ENCODE measurements at places on chromosomes 12 and 14. TPM values are rescaled to one million over a fixed set of nuclear protein-coding genes. Genes with fewer than 3 reads are reported as not detected.

GRCh38 chr14:72383865-72384264, 451.6 kb downstream of the RGS6 start:
- no peaks in the 10 kb centered on the region for H3K36me3 ChIP-seq
- H3K27me3 ChIP-seq = 0 out of 2 replicates have a peak, but pooled peaks cover 2% of the 10 kb centered on the region
- no peak overlapping the region for H3K27ac ChIP-seq
- H3K4me3 ChIP-seq = peak overlapping the region; percentile 85

- no peak overlapping the region for H3K4me3 ChIP-seq
- H3K36me3 ChIP-seq = no peaks in the 10 kb centered on the region
- no peaks in the 10 kb centered on the region for H3K27me3 ChIP-seq
- no peak for DNase-seq
- H3K4me1 ChIP-seq = peaks cover 23% of the 10 kb centered on the region
These were observed 24.7 kb downstream of the DDHD1 start for GRCh38 chr14:53128303-53129028.

DNA sequence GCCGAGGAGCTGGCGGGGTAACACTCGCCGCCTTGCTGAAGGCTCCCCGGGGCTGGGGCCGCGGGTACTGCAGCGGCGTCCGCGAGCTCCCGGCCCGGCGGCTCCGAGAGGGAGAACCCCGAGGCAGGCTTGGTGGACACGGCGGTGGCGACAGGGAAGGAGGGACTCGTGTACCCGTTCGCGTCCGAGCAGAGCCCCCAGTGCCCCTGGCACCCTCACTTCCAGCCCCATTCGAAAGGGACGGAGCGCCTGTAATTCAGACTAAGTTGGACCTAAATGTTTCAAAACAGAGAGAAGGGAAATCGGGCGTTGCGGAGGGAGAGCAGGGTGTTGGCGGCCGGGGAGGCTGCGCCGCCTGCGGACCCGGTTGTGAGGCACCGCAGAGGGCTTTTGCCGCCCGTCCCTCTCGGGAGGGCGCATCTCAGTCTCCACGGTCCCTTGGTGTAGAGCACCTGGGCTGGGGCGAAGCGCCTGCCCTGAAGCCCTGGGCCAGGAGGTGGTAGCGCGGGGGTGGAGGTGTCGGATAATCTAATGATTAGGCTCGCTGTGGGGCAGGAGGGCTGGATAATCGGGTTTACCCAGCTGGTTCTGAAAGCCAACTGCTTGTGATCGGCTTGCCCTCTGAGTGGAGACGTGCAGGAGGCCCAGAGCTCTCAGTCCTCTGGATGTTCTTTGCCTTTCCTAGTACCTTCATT, 771 bp downstream of the DAAM1 start:
- H3K36me3 ChIP-seq = no peaks in the 10 kb centered on the region
- peak overlapping the region; percentile 97 for H3K27ac ChIP-seq
- DNase-seq = peak; percentile 25
- peaks cover 20% of the 10 kb centered on the region for H3K27me3 ChIP-seq
- H3K4me1 ChIP-seq = peaks cover 20% of the 10 kb centered on the region
- peak overlapping the region; percentile 95 for H3K4me3 ChIP-seq

SLC2A14 gene
- total RNA-seq = not detected

DNA sequence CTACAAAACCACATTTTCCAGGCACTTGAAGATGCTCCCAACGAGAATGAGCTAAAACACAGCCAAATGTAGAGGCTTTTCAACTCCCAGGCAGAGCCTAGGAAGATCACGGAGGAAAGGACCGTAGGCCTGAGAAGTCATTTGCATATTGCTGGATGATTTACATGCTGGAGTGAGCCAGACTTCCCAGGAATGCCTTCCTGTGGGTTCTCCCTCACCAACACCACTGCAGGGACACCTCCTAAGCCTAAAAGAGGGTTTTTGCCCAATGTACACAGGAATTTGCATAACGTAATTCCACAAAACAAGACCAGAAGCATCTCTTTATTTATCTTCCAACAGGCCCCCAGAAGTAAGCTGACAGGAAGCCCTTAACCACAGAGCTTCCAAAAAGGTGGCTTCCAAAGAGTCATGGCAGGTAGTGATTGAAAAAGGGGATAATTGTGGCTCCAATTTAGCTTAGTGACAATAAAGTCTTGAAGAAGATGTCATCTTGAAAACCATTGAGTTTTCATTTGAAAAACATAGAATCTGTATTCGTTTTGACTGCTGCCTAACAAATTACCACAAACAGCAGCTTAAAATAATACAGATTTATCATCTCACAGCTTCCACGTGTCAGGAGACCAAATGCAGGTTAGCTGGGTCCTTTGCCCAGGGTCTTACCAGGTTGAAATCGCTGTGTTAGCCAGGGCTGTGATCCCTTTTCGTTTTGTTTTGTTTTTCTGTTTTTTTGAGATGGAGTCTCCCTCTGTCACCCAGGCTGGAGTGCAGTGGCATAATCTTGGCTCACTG, 116.2 kb downstream of the EGLN3 start:
- no peaks in the 10 kb centered on the region for H3K4me1 ChIP-seq
- H3K27me3 ChIP-seq = peaks cover 4% of the 10 kb centered on the region
- H3K36me3 ChIP-seq = no peaks in the 10 kb centered on the region
- H3K4me3 ChIP-seq = no peak overlapping the region
- no peak for DNase-seq

LTB4R gene
- 1.8 TPM for total RNA-seq

GRCh38 chr14:36797634-36798033, 136.0 kb downstream of the PAX9 start:
- H3K27me3 ChIP-seq = peaks cover 5% of the 10 kb centered on the region
- H3K4me3 ChIP-seq = no peak overlapping the region
- no peaks in the 10 kb centered on the region for H3K4me1 ChIP-seq
- no peaks in the 10 kb centered on the region for H3K36me3 ChIP-seq
- DNase-seq = no peak

- no peak overlapping the region for H3K4me3 ChIP-seq
- peaks cover 14% of the 10 kb centered on the region for H3K27me3 ChIP-seq
- no peaks in the 10 kb centered on the region for H3K36me3 ChIP-seq
- peak; percentile 42 for DNase-seq
- no peak overlapping the region for H3K27ac ChIP-seq
These were observed 174.8 kb upstream of the ATF7IP start for GRCh38 chr12:14190694-14191093.

CPNE6 gene
- not detected for total RNA-seq

IGF1 gene
- 1.4 TPM for total RNA-seq

- DNase-seq = no peak
- peaks cover 13% of the 10 kb centered on the region for H3K4me1 ChIP-seq
- no peak overlapping the region for H3K4me3 ChIP-seq
- 0 out of 2 replicates have a peak, but pooled peaks cover 3% of the 10 kb centered on the region for H3K27me3 ChIP-seq
- H3K27ac ChIP-seq = no peak overlapping the region
These were observed 5.9 kb upstream of the ADSS1 start for GRCh38 chr14:104718147-104718546.

DNA sequence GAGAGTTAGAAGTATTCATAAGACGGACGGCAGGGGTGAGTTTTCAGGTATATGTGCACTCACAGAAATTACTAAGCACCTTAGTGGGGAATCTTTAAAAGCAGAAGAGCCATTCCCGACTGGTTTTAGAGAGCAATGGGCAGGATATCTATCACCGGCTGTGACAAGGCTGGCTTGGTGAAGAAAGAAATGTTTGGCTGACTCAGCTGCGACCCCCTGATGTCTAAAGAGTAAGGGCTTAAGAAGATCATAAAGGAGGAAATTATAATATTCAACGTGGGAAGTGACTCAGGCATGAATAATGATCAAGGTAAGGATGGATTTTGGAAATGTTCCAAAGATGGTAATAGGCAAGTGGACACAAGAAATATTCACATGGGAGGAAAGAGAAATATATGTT, 407.6 kb downstream of the TMEM132D start:
- no peaks in the 10 kb centered on the region for H3K4me1 ChIP-seq
- H3K36me3 ChIP-seq = no peaks in the 10 kb centered on the region
- H3K27me3 ChIP-seq = no peaks in the 10 kb centered on the region
- H3K27ac ChIP-seq = no peak overlapping the region
- H3K4me3 ChIP-seq = no peak overlapping the region
